ENCODE measurements at places on chromosomes 3 and 15.

GRCh38 chr3:144496141-144496835 lies 524.7 kb downstream of the DIPK2A start:
- DNase-seq: no peak

DNA sequence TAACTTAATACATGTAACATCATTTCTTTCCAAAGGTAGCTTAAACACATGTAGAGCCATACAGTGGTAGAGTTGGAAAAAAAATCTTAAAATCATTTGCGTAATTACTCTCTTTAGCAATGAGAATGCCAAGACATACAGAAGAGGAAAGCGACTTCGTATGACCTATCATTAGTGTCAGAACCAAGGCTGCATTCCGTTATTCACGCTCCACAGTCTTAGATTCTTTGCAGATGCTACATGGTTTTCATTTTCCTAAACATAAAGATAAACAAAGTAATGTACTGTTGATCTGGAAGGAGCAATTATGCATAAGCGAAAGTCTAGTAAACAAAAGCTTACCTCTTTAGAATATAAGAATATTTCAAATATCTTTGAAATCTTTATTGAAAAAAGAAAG lies 410.3 kb upstream of the TPRG1 start:
- DNase-seq: no peak

- peak; percentile 65 for DNase-seq
Observed at GRCh38 chr15:76674883-76675282, 230.3 kb downstream of the SCAPER start.

DNA sequence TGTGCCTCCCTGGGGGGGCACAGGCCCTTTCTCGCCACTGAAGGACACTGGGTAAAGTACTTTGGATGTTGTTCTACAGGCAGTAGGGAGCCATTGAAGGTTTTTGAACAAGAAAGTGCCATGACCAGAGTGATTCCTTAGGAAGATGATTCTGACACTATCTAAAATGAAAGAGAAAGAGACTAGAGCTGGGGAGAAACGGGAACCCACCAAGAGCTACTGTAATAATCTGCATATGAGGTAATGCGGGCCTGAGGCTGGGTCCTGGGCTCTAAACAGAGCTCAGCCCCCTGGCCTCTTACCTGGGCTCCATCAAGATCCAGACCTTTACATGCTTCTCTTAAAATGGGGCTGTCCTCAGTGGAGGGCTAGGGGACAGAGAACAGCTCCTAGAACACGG lies 24.9 kb downstream of the GRK7 start:
- no peak for DNase-seq

DNA sequence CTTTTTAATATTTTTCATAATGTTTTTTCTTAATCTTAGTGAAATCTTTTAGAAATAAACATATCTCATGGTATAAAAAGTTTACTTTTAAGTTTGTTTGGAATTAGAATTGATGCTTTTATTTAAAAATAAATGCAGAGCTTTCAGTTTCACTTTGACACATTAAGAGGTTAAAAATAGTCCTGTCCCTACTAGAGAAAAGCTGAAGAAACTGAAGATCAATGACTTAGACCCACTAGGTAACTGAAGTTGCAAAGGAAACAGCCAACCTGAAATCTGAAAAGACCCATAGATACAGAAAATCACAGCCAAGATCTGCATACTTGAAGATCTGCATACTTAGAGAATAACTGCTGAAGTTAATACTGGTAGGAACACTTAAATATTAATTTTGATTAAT lies 237.6 kb downstream of the RAP2B start:
- DNase-seq: no peak

DNA sequence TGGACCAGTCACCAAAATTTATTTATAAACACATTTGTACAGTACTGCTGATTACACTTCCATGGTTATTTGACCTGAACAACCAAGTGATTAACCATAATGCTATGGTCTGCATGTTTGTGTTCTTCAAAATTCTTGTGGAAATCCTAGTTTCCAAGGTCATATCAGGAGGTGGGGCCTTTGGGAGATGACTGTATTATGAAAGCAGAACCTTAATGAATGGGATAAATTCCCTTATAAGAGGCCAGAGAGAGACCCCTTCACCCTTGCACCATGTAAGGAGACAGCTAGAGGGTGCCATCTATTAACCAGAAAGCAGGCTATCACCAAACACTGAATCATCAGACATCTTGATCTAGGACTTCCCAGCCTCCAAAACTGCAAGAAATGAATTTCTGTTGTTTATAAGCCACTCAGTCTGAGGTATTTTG lies 1.9 kb downstream of the SCAPER start:
- DNase-seq: peak; percentile 43

- DNase-seq: no peak
Observed at GRCh38 chr15:27695726-27696125, 403.4 kb downstream of the OCA2 start.

DNA sequence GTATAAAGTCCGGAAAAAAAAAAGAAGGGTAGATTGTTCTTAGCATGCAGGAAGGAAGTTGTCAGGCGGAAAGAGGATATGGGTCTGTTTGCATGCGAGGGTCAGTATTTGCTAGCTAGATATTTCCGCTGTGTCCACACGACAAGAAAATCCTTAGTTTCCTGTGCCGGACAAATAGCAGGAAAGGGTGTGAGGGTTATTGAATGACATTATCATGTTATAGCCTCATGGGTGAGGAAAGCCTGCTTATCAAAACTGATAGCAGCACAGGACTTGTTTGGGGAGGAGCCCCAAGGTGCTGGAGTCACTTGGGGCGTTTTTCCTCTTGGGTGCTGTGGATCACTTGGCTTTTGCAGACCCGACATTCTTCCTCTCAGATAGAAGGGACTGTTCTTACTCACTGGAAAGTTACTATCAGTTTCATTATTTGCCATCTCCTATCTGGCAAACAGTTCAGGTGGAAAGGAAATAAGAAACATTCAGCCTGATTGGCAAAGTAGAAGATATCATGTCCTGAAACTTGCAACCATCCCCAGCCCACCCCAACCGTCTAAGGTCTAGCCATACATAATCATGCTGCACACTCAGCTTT lies 127.2 kb upstream of the DPH6 start:
- DNase-seq: no peak

DNA sequence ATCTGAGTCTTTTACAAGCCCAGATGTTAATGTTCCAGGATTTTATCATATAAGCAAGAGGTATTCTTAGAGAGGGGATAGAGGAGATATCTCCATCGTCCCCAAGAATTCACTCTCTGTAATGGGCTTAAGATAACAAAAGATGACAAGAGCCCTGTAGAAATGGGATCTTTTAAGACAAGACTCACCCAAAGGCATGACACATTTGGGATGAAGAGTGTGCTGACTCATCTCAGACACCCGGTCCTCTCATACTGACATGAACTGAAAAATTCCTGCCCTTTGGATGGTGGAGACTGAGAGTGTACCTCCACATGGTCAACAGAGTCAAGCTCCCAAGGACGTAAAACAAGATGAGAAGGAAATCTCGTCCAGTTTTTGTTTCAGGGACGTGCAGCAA lies 11.0 kb downstream of the LEKR1 start:
- peak; percentile 73 for DNase-seq

GRCh38 chr3:115688418-115688817 lies 65.1 kb downstream of the GAP43 start:
- no peak for DNase-seq

GRCh38 chr3:150352931-150353330 lies 55.2 kb upstream of the TSC22D2 start:
- DNase-seq: no peak

GRCh38 chr3:153287017-153287416 lies 125.0 kb downstream of the RAP2B start:
- no peak for DNase-seq

DNA sequence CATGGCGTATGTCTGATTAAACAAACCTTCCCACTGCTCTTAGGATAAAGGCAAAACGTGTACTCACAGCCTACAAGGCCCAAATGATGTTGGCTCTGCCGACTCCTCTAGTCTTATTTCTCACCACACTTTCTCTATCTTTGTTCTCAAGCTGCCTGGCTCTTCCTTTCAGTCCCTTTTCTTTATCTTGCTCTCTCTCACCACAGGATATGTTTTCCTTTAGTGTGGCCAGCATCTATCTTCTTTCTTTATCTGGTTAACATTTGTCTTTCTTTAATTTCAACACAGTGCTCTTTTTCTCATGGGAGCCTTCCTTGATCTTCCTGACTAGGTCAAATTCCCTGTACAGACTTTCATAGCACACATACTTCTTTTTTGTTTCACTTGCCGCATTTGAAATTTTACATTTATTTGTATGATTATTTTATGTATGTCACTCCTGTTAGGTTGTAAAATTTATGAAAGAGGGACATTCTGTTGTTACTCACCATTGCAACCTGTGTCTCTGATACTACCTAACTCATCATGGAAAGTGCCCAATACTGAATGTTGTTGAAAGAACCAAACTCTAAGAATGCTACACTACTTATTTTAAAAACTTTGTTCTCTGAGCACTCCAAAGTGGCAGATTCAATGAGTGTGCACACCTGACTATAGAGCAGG lies 328.9 kb upstream of the CBLB start:
- DNase-seq: no peak

DNA sequence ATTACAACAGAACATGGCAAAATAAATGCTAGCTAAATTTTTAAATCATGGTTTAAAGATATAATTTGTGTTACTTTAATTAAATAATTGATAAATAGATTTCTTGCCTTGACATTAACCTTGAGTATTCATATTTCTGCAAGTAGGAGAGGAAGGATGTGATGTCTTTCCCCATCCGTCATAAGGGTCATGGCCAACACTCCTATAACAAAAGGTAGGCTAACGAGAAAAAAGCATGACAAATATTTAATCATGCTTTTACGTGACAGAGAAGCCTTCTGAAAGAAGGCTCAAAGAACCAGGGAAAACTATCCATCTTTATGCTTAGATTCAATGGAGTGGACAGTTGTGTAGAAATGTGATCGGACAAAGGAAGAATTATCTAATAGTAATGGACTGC lies 135.2 kb downstream of the SERPINI1 start:
- DNase-seq: no peak

GRCh38 chr15:90345857-90346256 lies 6.2 kb upstream of the ZNF774 start:
- DNase-seq: no peak

DNA sequence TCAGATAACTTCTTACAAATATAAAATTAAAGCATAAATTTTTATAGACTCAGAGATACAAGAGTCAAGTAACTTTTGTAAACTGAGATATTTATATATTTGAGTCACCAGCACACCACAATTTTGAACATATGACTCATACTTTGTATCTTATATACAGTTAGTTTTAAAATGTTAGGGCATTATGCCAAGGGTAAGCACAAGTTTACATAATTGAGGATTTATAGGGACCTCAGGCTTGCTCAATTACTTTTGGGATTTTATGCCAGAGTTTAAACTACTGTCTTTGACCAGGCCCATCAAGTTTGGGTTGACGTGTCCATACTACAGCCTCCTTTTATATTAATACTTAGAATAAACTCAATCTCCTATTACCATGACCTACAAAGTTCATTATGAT lies 7.4 kb upstream of the FGF7 start:
- DNase-seq: peak; percentile 88

GRCh38 chr3:158953131-158953530 lies 151.3 kb downstream of the MFSD1 start:
- no peak for DNase-seq

DNA sequence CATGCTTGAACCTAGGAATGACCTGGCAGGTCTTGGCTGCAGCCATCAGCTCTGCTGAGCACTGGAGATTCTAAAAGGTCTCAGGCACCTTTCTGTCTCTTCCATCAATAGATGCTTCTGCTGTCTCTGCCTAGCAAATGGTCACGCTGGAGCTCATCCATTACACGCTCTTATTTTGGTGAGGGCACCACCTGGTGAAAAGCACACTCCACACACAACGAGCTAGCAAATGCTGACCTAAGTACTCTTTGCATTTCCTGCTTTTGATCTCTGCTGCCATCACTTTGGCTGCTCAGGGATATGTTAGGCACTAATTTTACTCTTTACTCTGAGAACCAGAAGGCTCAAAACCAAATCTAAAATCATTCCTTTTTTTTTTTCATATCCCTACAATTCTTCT lies 91.3 kb downstream of the RAB11A start:
- DNase-seq: no peak

DNA sequence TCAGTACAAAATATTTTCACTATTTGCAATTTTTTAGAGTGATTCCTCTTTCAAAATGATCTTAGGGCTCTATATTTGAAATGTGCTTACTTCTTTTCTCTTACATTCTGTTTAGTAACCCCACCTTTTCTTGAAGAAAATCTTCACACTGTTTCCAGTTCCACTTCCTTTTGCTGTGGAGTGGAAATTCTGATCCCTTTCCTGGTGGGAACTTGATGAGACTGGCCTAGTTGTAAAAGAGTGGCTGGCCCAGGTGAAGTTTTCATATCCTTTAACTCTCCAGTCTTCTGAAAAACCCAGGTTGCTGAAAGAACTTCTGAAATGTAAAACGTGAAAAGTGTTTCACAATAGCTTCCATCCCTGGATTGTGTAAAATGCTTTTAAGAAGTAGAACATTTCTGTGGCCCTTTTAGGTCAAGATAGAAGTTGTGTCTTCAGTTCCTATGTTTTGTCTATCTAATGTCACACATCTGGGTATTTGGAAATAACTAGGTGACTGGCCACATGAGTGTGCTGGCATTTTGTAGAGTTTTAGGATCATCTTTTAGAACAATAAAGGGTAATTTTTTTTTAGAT lies 84.8 kb upstream of the LRIG1 start:
- no peak for DNase-seq

- peak; percentile 97 for DNase-seq
Observed at GRCh38 chr3:115436767-115437301, 186.5 kb upstream of the GAP43 start.

DNA sequence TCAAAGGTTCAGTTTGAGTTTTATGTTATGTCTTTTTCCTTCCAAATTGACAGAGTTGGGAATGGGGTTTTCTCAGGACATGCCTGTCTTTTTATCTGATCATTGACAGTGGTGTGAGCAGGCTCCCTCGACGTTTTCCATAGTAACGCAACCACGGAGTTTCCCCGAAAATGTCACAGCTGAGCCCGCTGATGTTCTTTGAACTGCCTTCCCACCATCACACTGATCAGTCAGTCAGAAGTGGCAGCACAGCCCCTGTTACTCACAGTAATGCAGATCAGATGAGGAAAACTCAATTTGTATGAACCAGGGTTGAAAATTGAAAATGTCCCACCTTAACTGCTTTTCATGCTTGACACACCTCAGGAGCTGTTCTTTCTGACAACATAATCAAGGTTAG lies 210.4 kb downstream of the NECTIN3 start:
- no peak for DNase-seq

GRCh38 chr3:170809007-170809974 lies 60.7 kb downstream of the RPL22L1 start:
- peak; percentile 89 for DNase-seq

DNA sequence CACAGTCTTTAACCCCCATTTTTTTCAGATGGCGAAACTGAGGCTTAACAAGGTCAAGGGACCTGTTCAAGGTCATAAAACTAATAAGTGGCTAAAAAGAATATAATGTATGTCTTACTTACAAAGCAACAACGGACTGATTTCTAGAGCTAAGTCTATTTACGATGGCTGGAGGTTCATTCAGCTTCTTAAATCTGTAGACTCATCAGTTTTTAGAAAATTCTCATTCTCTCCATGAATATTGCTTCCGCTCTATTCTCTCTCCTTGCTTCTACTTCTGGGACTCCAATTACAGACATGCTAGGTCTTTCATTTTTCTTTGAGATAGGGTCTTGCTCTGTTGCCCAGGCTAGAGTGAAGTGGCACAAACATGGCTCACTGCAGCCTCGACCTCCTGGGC lies 68.9 kb downstream of the WHAMM start:
- DNase-seq: no peak
